ENCODE measurements at places on chromosomes 3 and 15.

DNA sequence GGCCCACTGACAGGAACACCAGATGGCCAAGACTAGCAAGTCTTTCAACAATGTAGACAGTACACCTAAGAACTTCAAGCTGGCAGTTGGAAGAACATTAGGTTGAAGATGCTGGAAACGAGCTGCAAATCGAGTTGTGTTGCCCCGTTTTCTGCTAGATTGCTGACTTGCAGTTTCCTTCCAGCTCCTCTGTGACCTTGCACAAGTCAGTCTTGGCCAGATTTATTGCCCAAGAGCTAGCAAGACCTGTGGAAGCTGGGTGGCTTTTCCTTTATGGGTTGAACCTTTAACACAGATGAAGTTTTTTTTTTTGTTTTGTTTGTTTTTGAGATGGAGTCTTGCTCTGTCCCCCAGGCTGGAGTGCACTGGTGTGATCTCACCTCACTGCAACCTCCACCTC is 2.9 kb upstream of the RBM6 start:
- DNase-seq: no peak

DNA sequence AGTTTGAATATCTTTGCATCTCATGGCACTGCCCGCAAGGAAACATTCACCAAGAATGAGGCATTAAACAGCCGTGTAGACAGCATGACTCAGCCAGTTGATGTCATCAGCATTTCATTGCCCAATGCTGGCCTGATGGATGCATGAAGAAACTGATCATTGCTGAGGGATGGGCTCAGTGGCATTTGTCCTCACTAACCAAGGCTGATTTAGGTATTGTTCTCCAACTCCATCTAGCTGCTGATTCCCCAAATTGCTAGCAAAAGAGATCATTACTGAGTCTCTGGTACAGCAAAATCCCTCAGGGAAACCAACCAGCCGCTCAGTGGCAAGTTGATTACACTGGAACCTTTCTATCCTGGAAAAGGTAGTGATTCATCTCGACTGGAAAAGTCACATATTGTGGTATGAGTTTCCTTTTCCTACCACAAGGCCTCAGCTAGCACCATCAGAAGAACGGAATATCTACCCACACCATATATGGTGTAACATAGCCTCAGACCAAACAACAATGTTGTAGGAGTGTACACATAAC is 186.5 kb upstream of the GAP43 start:
- DNase-seq: no peak

- DNase-seq: no peak
Observed at GRCh38 chr3:140903196-140903595, 38.4 kb upstream of the SLC25A36 start.

DNA sequence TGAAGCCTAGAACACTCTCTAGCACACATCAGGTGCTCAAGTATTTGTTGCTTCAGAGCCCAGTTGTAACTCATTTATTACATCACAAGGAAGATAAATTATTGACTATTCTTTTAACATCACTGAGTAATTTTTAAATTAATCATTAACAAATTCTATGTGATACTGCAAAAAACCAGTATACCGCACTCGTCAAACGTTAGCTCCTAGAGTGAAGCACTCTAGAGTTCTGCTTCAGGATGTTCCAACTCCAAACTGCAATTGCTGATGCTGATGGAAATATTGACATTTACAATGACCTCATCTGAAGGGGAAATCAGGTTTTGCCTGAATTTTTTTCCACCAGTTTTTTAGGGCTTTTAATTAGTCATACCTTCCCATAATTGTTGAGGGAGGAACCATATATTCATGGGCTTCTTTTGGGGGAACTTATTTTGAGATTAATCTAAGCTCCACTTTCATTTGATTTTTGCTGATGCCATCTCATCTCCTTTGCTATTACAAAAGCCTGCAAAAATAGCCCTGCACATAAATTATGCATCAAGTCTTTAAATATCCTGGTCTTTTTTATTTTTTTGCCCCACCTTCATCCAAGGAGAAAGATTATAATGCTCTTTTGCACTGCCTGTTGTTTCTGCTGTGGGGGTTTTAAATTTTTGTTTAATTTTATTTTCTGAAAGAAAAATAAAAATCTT is 123.0 kb upstream of the STAC start:
- no peak for DNase-seq

- no peak for DNase-seq
Observed at GRCh38 chr3:192892981-192893700, 24.5 kb downstream of the MB21D2 start.

DNA sequence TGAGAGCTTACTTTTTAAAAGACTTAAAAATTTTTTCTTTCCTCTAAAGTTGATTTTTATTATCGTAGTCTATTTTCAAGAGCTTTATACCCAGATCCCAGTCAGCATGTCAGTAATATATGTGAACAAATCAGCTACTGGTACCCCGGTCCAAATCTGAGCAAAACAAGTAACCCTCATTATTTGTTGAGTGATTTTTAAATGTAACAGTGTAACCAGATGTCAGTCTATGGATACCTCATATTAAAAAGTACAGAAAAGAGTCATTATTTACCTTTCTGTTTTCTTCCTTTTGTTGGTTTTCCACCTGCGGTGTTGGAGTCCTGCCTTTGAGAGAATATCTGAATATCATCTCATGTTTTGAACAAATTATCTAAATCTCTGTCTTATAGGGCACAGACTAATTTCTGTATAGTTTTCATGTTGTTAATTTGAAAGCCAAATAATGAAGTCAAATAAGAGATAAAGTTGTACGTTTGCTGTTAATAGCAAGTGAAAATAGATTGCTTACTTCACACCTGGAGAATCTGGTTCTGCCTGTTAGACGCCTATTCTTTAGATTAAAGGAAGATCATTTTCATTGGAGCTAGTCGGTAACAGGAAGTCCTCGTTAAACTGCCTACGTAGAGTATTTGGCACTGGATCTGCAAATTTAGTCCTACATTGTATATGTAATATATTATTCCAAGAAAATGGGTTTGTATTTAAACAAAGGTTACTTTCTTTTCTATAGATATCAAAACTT is at the start of gene STX19:
Gene STX19 (minus strand): TSS at position 505 of the 745 bp plus-strand sequence. CDS start 13,328 bp downstream, outside the sequence.
- no peak for DNase-seq

DNA sequence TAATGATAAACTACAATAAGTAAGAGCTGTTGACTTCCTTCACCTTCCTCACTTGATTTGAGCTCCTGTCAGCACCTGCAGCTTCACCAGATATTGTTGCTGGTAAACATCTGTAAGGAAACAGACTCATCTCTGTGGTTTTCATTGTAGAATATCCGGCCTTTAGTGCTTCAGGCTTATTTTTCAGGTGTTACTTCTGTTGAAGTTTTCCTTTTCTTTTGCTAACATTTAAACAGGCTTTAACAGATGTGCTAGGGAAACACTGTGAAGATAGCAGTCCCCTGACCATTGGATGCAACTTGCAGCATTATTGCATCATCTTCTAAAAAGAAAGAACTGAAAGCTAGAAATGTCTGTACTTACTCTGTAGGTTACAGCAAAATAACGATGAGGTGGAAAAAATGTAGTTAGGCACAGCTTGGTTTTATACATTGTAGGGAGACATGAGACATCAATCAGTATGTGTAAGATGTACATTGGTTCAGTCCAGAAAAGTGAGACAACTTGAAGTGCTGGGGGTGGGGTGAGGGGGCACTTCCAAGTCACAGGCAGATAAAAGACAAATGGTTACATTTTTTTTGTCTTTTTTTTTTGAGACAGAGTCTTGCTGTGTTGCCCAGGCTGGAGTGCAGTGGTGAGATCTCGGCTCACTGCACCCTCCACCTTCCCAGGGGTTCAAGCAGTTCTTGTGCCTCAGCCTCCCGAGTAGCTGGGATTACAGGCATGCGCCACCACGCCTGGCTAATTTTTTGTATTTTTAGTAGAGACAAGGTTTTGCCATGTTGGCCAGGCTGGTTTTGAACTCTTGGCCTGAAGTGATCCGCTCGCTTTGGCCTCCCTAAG is 10.2 kb downstream of the EDEM1 start:
- DNase-seq: no peak

- DNase-seq: no peak
Observed at GRCh38 chr15:98150084-98150483, 189.6 kb downstream of the ARRDC4 start.

Data from left ventricle myocardium inferior (tissue), 1 donor.